ENCODE measurements at places on chromosomes 2 and 18.

GRCh38 chr2:101467306-101467705 lies 7.6 kb downstream of the RFX8 start:
- DNase-seq: no peak

GRCh38 chr18:37486848-37487247 lies 78.8 kb downstream of the CELF4 start:
- DNase-seq: no peak

GRCh38 chr2:241356871-241357260 lies 781 bp downstream of the FARP2 start:
- no peak for DNase-seq

DNA sequence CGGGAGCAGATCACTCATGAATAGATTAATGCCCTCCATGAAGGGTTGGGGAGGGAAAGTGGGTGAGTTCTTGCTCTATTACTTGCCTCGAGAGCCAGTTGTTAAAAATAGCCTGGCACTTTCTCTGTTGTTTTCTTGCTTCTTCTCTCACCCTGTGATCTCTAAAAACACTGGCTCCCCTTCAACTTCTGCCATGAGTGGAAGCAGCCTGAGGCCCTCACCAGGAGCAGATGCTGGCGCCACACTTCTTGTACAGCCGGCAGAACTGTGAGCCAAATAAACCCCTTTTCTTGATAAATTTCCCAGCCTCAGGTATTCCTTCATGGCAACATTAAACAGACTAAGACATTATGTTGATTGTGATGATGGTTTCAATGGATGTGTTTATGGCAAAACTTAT lies 307.0 kb downstream of the PIEZO2 start:
- no peak for DNase-seq

DNA sequence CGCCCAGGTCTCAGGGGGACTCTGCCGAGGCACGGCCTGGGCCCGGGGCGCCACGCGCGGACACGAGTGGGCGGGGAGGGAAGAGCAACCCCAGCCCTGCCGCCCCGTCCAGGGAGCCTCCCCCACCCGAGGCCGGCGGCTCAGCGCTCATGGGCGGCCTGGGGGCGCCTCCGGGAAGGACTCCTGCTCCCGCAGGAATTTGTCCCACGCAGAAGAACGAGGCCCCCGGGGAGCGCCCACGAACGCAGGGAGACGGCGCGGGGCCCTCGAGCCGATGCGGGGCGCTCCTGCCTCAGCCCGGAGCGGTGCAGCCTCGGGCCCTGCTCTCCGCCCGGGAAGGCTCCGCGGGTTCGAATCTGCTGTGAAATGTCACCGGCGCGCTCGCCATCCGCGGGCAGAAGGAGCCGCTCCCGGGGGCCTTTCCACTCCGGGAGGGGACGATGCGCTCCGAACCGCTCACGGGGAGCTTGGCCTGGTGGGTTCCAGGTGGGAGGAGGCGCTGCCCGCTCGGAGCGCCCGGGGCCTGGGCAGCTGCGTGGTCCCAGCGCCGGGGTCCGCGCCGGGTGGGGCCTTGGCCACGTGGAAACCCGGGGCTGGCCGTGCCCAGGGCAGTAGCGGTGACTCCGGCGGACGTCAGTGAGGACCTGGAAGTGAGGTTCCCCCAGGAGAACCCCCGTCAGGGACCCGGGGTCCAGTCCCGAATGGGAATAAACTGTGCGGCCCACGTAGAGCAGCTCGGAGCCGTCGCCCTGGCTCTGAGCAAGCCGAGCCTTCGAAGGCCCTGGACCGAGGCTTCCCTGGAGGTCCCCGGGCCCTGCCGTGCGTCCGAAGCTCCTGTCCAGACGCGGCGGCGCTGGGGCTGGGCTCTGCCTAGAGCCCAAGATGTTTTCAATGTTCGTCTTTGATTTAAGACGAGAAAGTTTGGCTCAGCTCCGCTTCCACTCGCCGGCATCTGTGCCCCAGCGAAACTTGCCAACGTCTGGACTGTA lies 41.4 kb upstream of the CTDP1 start:
- DNase-seq: no peak

DNA sequence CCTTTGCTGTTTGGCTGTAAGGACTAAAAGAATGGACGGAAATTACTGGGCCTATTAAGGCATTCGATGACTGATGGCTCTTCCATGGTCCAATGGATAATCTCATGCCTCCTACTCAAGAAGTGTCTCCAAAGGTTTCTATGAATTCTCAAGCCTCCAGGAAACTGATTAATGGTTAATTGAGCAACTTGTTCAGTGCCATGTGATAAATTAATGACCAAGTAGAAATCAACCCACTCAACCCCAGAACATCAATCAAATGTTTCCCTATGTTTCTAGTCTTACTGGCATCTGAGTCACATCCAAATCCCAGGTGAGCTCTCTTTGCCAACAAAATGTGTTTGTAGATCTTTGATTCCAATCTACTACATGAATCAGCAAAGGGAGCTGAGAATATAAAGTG lies 103.6 kb downstream of the NXPH2 start:
- no peak for DNase-seq
